ENCODE measurements at places on chromosomes 4 and X.

DNA sequence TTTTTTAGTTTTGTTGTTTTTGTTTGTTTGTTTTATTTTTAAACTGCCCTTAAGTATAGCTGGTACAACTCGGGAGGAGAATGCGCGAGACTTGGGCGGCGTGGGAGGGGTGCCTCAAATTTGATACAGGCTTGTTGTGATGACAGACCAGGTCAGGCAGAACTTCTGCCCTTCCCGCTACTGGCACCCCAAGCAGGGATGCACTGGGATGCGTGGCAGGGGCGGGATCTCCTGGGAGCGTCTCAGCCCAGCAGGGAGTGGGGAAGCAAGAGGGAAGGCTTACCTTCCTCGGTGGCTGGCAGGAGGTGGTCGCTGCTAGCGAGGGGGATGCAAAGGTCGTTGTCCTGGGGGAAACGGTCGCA is 851 bp downstream of the SFRP2 start:
- no peak for DNase-seq

GRCh38 chr4:4496592-4497372 is 45.1 kb downstream of the STX18 start:
- no peak for DNase-seq

GRCh38 chr4:15352524-15352923 is 75.3 kb upstream of the C1QTNF7 start:
- no peak for DNase-seq

DNA sequence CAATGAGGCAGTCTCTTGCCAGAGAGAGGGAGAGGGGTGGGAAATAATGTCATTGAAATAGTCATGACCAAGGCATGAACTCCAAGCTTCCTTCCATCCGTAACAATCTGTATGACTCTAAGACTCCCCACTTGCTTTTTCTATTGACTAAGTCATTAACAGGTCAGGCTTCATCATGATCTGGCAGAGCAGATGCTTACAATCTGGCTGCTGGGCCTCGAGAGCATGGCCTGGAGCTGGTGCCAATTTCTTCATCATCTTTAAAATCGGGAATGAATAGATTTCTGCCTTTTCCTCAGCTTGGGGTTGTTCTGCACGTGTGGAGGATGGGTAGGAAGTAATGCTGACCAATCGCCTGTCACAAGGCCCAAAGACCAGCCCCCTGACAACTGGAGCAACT is 280.6 kb upstream of the CLNK start:
- DNase-seq, result no peak

DNA sequence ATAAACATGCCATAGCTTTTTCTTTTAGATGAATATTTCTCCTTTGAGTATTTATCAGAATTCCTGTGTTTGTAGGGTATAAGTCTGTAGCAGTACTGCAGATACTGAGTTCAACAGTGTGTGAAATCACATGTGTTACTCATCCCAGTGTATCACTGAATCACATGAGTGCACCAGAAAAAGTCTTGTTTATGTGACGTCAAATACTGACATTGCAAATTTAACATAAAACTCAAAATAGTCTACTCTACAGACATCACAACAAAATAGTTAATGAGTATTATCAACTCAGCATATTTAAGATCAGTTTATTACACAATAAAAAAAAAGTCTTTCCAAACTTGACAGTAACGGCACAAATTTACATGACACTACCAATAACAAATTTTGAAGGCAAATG is 221.3 kb downstream of the DCTD start:
- no peak for DNase-seq

GRCh38 chr4:56186808-56187523 is 200.3 kb downstream of the AASDH start:
- DNase-seq, result no peak

DNA sequence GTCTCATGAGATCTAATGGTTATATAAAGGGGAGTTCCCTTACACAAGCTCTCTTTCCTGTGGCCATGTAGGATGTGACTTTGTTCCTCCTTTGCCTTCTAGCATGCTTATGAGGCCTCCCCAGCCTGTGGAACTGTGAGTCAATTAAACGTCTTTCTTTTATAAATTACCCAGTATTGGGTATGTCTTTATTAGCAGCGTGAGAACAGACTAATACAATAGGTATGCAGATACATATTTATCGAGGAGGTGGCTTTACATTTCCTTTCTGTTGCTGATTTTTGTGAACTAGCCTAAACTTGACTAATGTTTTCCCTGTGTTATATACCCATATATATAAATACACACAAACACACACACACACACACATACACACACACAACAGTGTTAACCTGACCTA is 80.2 kb downstream of the VCX2 start:
- DNase-seq, result no peak

- no peak for DNase-seq
These were observed 28.5 kb upstream of the ANK2 start for GRCh38 chr4:113020966-113021365.

DNA sequence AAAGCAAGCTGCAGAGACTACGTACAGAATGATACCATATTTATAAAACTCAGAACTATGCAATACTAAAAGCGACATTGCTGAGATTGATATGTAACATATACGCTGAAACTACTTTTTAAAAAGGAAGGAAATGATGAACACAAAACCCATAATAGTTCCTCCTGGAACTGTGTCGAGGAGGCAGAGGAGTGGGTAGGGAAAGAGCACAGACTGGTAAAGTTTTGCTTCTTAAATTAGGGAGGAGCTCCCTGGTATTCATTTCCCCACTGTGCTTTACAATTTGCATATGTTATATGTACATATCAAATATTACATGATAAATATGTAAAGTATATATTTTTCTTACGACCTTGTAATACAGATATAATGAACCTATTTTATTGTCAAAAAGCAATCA is 13.9 kb downstream of the UFSP2 start:
- DNase-seq, result no peak

DNA sequence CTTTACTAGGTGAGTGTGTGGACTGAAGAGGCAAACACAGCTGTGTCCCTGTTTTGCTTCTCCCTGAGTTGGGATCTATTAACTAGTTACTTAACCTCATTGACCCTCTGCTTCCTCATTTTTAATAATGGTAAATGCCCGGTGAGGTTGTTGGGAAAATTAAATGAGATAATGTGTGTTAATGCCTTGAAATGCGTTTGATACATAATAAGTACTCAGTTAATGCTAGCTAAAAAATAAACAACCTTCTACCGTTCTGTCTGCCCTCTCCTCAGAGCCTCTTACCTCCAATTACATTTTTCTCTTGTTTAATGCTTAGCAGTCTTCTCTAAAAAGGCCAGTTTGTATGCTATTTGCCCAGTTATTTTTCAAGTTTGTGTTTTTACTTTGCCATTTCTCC is 70.3 kb downstream of the POLA1 start:
- DNase-seq, result no peak

GRCh38 chr4:128844931-128845330 is 35.4 kb downstream of the JADE1 start:
- no peak for DNase-seq

Data from activated CD8-positive, alpha-beta memory T cell treated with anti-CD3 and anti-CD28 coated beads, Interleukin-2, amount 10 ng/mL, durations not matched to agents 7 days and 5 days (primary cell).